ENCODE measurements at places on chromosomes 4 and X.

DNA sequence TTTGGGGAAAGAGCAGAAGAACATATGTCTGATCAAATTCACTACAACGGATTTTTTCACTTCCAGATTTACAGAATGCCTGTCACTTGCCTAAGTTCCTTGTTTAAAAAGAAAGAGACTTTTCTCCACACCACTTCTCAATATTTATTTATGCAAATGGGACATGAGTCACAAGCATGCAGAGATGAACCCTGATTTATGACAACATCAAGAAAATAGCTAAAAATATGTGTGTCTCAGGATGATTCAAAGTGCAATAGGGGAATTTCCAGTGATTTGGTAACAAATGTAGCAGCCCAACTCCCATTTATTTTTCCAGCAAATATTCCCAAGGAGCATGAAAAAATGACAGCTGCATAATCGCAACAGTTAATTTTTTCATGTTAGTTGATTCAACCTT is 180.4 kb upstream of the FAT1 start:
- no peak for DNase-seq

DNA sequence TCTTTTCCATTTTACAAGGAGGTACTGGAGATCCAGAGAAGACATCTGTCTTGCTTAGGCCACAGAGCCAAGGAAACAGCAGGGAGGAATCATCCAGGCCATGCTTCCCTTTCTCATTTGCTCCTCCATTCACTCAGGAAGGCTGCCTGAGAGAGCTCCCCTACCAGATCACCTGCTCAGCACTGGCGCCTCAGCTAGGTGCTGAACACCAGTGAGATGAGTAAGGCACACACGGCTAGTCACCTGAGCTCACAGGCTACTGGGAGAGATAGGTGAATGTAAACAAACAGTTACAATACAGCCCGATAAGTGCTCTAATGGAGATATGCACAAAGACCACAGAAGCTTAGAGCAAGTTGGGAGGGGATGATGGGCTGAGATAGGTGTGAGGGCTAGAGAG is 149.8 kb upstream of the ARHGEF9 start:
- DNase-seq, result no peak

DNA sequence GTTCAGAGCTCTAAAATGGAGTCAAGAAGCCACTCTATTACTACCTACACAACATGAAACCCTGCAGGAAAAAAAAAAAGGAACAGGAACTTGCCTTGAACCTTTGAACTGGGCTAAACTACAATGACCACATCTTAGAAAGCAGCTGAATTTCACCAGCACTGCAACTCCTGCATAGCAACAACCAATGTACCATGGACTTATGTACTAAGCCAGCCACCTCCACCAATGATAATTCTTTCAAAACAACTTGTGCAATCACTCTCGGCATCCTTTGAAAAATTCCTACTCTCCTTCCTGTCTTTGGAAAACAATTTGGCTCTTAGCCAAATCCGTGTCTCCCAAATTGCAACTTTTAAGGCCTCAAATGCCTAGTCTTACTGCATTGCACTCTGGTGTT is 26.8 kb upstream of the FMR1 start:
- no peak for DNase-seq

- DNase-seq, result no peak
Measured at GRCh38 chr4:104630272-104630671, 135.6 kb upstream of the CXXC4 start.
